ENCODE measurements at places on chromosomes 7 and 10. TPM values are rescaled to one million over a fixed set of nuclear protein-coding genes. Genes with fewer than 3 reads are reported as not detected.

- DNase-seq, result no peak
Observed at GRCh38 chr7:125118444-125118843, 188.8 kb upstream of the POT1 start.

DNA sequence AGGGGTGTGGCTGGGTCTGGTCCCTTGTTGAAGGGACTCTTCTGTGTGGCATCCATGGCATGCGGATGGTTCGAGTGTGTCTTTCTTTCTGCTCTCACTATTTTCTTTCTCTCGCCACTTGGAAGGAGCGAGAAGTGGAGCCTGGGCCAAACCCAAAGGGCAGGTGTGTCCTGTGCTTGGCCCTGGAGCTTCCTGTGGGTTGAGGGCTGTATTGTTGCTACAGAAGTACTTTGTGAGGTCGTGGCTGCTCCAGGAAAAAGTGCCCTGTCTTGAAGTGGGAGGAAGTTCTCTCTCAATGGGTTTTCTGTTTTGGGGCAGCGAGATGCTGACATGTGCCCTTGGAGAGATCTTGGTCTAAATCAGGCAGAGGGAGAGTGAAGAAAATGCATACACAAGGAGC lies 72.0 kb downstream of the DOCK1 start:
- DNase-seq, result no peak

The OR2A1 gene
- total RNA-seq, result not detected

DNA sequence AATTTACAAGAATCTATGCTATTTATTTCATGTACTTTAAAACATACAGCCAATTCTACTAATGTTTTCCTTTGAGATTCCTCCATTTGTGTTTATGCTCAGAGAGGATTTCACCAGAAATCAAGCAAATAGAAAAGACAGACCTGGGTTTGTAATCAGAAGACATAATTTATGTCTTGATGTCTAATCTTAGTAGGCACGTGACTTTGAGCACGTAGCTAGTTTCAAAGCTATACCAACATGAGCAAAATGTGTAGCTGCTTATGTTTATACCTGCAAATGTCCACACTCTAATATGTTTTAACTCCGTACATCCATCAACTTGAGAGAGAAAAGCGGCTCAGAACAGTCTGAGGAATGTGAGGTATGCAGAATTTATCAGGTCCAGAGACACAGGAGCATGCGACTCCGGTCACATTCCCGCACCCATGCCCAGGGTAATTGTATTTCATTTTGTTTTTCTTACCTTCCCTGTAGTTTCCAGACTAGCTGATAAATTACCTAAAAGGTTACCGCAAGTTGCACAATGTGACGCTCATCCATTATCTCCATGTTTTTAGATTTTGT lies 40.0 kb downstream of the SVOPL start:
- DNase-seq, result no peak

DNA sequence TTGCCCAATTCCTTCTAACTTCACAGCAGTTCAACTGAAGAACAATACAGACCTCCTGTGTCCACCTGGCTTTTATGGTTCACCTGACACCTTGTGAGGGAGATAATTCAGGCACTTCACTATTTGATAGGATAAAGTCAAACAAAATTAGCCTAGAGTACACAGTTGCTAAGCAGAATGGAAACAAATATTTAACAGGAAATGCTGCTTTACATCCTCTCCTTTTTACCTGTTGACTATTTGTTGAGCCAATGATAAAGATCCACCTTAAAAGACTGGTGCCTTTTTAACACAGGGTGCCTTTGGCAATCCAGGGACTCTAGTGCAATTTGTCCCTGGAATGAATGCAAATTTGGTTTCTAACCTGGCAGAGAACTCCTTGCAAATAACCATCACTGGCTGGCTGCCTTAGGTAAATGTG lies 39.8 kb downstream of the ITPRID1 start:
- DNase-seq, result no peak

The STOX1 gene
- 2.5 TPM for total RNA-seq
